IMR-90 (cell line): ENCODE measurements at places on chromosomes 2 and 18. TPM values are rescaled to one million over a fixed set of nuclear protein-coding genes. Genes with fewer than 3 reads are reported as not detected.

DNA sequence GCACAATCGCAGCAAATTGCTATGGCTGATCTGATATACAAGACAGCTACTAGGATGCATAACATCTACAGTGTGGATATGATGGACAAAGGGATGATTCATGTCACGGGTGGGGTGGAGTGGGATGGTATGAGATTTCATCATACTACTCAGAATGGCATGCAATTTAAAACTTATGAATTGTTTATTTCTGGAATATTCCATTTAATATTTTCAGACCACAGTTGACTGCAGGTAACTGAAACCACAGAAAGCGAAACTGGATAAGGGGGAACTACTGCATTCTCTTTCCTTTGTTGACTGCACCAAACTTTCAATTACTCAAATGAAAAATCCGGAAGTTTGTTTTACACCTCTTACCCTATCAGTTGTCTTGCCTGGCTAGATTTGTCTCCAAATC is 94.4 kb upstream of the NEUROD1 start:
- DNase-seq: peak; percentile 59
- H3K4me1 ChIP-seq: peaks cover 9% of the 10 kb centered on the region; the same call in 1 of the 2 replicates
- H3K27me3 ChIP-seq: no peaks in the 10 kb centered on the region

Gene DYNAP
- total RNA-seq: not detected in 2 replicates

Gene KRTCAP3
- not detected in 2 replicates for total RNA-seq

Gene DLX2
- not detected in 2 replicates for total RNA-seq

Gene NOSTRIN
- total RNA-seq: under 0.01 and 0.18 TPM in 2 replicates

- peaks cover 3% of the 10 kb centered on the region; the same call in 1 of the 2 replicates for H3K4me1 ChIP-seq
- H3K4me3 ChIP-seq: no peak overlapping the region
- H3K36me3 ChIP-seq: no peaks in the 10 kb centered on the region
- no peak overlapping the region; the same call in 1 of the 2 replicates for H3K27ac ChIP-seq
- peak; percentile 77 for DNase-seq
Measured at GRCh38 chr2:53170466-53170865, 597.1 kb upstream of the CHAC2 start.

GRCh38 chr18:13500869-13501542 is 225.4 kb downstream of the FAM210A start:
- DNase-seq: peak; percentile 45
- no peaks in the 10 kb centered on the region for H3K36me3 ChIP-seq
- H3K27me3 ChIP-seq: peaks cover 3% of the 10 kb centered on the region; the same call in 1 of the 2 replicates
- H3K4me3 ChIP-seq: no peak overlapping the region
- H3K27ac ChIP-seq: no peak overlapping the region
- no peaks in the 10 kb centered on the region for H3K4me1 ChIP-seq

DNA sequence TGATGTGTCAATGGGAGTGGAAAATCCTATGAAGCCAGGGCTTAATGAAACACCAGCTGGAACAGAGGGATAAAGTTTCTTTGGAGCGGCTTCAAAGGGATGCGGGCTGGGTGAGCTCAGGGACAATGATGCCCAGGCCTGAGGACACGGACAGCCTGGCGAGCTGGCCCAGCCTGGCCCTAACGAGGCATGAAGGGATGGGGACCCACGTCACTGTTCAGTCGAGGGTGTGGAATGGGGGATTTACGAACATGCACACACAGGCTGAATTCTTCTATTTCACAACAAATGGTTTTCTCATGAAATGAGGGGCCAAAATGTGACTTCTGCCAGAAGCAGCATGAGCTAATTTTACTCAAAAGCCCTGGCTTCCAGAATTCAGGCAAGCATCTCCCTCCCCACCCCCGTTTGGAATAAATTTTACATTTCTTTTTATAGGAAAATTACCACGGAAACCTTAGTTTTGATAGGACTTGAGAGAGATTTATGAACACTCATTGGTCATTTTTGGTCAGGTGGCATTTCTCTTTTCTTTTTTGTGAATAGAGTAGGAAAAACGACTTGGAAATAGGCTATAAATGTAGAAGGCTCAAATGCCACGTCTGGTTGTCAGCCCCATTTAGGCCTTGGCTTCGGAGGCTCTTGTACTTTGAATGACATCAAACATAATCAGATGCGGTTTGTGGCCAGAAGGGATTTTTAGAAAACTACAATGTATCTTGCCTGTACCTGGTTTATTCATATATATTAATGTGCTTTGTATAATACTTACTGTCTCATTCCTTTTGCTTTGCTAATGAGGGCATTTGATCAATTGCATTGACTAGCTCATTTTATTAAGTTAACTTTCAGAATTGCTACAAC is 893.8 kb upstream of the CELF4 start:
- no peak overlapping the region for H3K4me3 ChIP-seq
- no peak for DNase-seq
- H3K27ac ChIP-seq: no peak overlapping the region
- H3K4me1 ChIP-seq: no peaks in the 10 kb centered on the region
- no peaks in the 10 kb centered on the region for H3K27me3 ChIP-seq
- H3K36me3 ChIP-seq: no peaks in the 10 kb centered on the region

- H3K27ac ChIP-seq: no peak overlapping the region
- H3K36me3 ChIP-seq: no peaks in the 10 kb centered on the region
- peak; percentile 22 for DNase-seq
- no peaks in the 10 kb centered on the region for H3K4me1 ChIP-seq
Measured at GRCh38 chr2:30026091-30027055, 105.0 kb upstream of the ALK start.

- DNase-seq: no peak
- no peaks in the 10 kb centered on the region for H3K27me3 ChIP-seq
- H3K4me3 ChIP-seq: no peak overlapping the region
- H3K36me3 ChIP-seq: no peaks in the 10 kb centered on the region
Measured at GRCh38 chr2:228644199-228644598, 462.7 kb upstream of the SPHKAP start.

GRCh38 chr2:237464757-237465391 is 22.2 kb upstream of the MLPH start:
- no peaks in the 10 kb centered on the region for H3K27me3 ChIP-seq
- H3K36me3 ChIP-seq: no peaks in the 10 kb centered on the region
- H3K4me3 ChIP-seq: no peak overlapping the region
- peak; percentile 37 for DNase-seq
- peaks cover 10% of the 10 kb centered on the region for H3K4me1 ChIP-seq

Gene CRYGC
- not detected in 2 replicates for total RNA-seq
